ENCODE measurements at places on chromosomes 7 and 10.

DNA sequence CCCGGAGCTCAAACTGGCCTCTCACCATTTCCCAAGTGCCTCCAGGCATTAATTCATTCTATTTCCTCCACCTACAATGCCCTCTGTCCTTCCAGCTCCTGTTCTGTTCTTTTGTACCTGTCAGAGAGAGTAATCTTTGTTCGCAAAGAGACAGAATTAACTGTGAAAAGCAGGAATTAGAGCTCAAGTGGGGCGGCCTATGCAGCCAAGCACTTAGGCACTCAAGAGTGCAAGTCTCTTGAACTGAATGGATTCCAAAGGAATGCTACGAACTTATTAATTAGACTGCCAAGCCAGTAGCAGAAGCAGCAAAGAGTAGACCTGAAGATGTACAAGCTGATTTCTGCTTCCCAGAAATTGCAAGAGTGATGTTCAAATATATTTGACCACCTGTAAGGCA lies 338.3 kb upstream of the AUTS2 start:
- no peak for DNase-seq

DNA sequence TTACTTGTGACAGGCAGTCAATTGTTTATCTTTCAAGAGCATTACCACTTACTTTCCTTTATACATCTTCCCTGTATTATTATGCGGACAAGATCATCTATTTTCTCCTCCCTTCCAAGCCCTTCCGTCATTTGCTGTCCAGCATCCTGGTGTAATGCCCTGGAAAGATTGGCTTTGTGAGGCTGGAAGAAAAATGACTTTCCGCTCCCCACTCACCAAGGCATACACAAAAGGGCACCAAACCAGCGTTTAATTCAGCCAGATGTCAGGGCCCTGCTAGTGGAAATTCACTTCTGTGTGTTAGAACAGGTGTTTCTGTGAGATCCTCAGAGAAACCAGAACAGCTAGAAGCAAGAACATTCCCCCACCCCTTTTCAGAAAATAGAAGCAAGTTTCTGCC lies 128.1 kb upstream of the NANOS1 start:
- DNase-seq = no peak

GRCh38 chr10:74851831-74852230 lies 25.4 kb downstream of the KAT6B start:
- DNase-seq = no peak

DNA sequence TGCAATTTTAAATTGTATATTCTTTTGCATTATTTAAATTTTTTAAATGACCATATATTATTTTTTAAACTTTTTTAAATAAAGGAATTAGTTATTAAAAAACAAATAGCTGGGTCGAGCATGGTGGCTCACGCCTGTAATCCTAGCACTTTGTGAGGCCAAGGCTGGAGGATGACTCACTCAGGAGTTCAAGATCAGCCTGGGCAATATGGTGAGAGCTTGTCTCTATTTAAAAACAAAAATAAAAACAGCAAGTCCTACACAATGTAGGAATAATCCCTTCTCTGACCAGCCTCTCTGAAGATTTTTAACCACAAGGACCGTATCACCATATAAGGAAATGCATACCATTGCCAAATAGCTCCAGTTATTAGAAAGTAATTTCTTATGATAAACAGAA lies 19.6 kb downstream of the NOC3L start:
- DNase-seq = no peak

DNA sequence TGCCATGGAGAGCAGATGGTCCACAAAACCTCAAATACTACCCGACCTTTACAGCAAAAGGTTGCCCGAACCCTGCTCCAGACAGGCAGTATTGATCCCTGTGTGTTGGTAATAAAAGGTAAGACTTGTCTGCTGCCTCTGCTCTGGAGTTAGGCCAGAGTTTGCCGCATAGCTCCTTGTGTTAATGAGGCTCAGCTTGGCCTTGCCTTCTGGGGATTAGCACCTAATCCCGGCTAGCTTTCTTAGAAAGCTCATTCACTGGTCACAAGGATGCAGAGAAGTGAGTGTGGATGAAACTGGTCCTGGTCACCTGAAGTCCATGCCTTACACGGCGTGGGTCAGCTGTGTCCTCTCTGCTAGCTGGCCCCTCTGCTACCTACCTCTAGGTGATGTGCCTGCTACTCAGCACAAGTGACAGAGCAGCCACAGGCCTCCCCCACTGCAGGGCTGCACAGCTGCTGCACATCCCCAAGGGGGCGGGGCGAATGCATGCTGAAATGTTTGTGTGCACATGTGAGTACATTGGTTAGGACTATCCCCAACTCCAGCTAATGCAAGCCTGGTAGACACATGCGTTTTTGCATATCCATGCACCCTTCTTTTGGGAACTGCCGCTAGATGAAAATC lies 31.7 kb upstream of the SYPL1 start:
- DNase-seq = no peak

DNA sequence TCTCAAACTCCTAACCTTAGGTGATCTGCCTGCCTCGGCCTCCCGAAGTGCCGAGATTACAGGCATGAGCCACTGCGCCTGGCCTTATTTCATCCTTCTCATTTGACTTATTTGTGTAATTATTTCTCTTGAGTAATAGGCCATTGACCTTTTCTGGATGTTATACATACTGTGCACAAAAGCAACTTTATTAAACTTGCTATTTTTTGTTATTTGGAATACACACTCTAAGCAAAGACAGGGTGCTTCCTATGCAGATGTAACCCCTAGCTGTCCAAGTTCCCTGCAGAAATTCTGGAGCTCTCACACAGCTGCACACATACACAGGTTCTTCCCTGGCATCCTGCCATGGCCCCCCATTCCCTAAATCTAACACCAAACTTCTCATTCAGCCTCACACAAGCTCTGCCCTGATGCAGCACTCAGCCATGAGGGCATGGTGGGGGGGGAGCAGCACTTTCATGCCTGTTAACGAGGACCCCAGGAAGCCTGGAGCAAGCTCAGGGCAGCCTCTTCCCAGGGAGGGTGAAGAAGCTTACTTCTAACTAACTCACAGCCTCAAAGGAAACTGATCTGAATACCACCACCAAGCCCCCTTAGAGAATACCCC lies 33.2 kb downstream of the SH3PXD2A start:
- DNase-seq = no peak

GRCh38 chr7:45679516-45679915 lies 105.3 kb downstream of the ADCY1 start:
- DNase-seq = no peak

- no peak for DNase-seq
These were observed 82.2 kb upstream of the NAMPT start for GRCh38 chr7:106367018-106367420.

DNA sequence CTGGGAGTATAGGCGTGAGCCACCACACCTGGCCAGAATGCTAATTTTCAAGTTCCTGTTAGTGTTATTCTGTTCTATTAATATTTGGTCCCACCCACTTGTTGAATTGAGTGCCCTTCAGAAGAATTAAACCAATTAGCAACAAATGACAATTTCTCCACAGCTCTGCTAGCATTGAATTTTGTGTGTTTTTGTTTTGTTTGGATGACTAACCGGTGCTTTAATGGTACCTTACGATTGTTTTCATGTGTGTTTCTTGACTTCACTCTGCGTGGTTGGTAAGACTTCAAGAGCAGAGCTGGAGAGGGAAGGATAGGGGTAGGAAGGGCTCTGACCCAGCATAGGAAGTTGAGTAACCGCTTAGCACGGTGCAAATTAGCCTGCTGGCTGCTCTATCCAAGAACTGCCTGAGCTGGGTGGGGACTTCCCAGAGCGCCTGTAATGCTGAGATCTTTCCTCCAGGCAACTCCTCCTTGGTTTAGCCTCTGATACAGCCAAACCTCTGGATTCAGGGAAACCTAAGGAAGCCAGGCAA lies 4.6 kb downstream of the ARPC1B start:
- DNase-seq = no peak

DNA sequence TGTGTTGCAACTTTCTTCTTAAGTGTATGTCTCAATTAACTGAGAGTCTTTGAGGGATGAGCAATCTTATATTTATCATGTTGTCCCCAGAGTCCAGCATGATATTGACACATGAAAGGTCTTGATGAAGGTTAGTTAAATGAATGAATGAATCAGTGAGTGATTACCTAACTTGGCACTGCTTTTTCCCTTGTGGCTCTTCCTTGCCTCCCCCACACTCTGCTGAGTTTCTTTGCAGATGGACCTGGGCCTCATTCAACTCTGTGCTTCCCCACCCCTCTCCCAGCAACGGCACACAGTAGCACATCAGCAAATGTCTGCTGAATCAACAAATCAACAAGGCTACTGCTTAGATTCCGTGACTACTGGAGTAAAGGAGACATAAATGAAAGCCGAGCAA lies 235.1 kb upstream of the CXCL12 start:
- DNase-seq = no peak

DNA sequence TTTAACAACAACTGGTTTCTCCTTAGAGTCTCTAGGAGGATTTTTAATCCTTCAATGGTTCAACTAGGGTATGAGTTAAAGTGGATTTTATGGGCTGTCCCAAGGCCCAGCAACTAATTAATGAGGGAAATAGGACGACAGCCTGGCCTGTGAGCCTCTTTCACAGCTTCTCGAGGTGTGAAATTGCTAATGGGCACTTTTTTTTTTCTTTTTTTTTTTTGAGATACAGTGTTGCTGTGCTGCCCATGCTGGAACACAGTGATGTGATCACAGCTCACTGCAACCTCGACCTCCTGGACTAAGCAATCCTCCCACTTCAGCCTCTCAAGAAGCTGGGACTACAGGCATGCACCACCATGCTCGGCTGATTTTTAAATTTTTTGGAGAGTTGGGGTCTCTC lies 87.0 kb downstream of the MARCHF5 start:
- no peak for DNase-seq

GRCh38 chr10:127117125-127117524 lies 79.3 kb downstream of the INSYN2A start:
- DNase-seq = no peak
